ENCODE measurements at places on chromosomes 7 and 10.

DNA sequence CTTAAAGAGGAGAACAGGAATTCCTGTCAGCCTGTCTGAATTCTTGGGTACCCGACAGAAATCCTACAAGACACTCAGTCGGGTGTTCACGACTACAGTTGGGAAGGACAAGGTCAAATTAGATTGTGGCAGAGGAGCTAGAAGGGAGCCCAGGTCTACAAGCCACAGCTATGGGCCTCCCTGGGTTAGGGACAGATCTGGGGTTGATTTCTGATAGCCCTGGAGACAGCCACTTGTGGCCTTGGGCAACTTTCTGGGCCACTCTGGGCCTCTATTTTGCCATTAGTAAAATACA lies 39.7 kb upstream of the ANTXRL start:
- no peak for DNase-seq

- no peak for DNase-seq
Measured at GRCh38 chr10:45470098-45471012, 96.3 kb downstream of the ALOX5 start.

DNA sequence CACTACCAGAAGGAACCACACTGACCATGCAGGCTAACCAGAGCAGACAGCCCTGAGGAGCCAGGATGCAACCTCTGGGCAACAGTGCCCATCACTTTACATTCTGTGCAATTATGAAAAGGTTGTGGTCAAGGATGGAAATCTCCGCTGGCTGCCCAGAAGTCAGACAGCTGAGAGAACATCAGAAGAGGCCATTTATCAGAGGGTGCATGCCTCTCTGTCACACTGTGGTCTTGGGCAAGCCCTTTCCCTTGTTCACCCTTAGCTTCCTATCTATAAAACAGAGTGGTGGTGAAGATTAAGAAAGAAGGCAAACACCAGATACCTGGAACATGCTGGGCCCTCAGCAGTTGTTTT lies 120.7 kb upstream of the GDF10 start:
- no peak for DNase-seq

- no peak for DNase-seq
Measured at GRCh38 chr7:68482800-68483199, 1115.5 kb upstream of the AUTS2 start.

- no peak for DNase-seq
Measured at GRCh38 chr10:48210391-48210790, 64.1 kb downstream of the FRMPD2 start.

- DNase-seq: no peak
Measured at GRCh38 chr10:96678725-96679124, 41.6 kb downstream of the PIK3AP1 start.

- no peak for DNase-seq
Measured at GRCh38 chr10:114322344-114322743, 82.0 kb downstream of the AFAP1L2 start.

GRCh38 chr10:19169684-19170083 lies 121.1 kb downstream of the MALRD1 start:
- no peak for DNase-seq

GRCh38 chr10:71234970-71235685 lies 22.8 kb downstream of the UNC5B start:
- peak; percentile 64 for DNase-seq

GRCh38 chr10:97333601-97334369 lies 744 bp downstream of the FRAT2 start:
- peak; percentile 36 for DNase-seq

GRCh38 chr7:132368246-132368900 lies 207.9 kb downstream of the PLXNA4 start:
- no peak for DNase-seq

- no peak for DNase-seq
Measured at GRCh38 chr10:118875087-118875486, 120.3 kb upstream of the CACUL1 start.

All from tibial artery (tissue), 4 donors.